Skeletal muscle cell (primary cell): ENCODE measurements at places on chromosomes 2 and 18.

DNA sequence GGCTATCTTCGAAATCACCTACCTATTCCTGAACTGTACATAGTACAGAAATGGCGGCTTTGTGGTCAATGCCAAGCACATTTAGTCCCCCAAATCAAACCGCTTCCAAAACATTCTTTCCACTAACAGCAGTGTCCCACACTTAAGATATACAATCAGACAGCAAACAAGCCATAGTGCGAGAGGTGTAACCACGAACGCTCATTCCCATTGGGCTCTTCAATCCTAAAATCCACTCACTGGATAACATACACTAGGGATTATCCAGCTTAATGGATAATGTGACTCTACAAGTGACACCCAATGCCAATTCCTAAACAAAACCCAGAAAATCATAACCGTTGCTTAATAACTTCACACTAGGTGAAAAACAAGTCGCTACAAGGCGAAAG is 2.0 kb downstream of the XPO1 start:
- DNase-seq = no peak

GRCh38 chr2:238187618-238188548 is 15.6 kb downstream of the ILKAP start:
- DNase-seq = no peak

DNA sequence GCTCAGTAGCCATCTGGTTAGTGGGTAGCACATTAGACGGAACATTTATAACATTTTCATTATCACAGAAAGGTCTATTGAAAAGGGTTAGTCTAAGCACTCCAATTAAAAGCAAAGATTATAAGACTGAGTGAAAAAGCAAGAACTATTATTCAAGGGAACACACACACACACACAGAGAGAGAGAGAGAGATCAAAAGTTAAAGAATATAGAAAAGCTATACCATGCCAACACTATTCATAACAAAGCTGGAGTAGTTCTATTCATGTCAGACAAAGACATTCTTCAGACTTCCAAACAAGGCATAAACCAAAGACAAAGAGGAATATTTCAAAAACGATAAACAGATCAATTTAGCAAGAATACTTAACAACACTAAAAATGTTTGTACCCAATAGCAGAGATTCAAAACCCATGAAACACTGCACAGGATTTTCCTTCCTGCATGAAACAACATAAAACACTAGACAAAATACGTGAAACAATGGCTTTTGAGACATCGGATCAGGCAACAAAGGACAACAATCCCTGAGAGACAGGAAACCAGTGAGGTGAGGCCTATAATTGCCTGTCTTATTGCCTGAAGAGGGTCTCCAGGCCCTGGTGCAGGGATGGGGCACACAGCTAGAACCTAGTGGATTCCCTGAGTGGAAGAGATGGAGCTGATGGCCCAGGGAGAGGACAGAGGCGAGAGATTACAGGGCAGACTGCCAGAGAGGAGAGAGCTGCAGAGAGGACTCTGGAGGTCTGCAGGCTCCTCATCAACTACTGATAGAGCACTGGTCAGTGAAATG is 83.6 kb upstream of the NPAS2 start:
- no peak for DNase-seq

GRCh38 chr2:120368086-120368485 is 22.1 kb downstream of the INHBB start:
- no peak for DNase-seq

DNA sequence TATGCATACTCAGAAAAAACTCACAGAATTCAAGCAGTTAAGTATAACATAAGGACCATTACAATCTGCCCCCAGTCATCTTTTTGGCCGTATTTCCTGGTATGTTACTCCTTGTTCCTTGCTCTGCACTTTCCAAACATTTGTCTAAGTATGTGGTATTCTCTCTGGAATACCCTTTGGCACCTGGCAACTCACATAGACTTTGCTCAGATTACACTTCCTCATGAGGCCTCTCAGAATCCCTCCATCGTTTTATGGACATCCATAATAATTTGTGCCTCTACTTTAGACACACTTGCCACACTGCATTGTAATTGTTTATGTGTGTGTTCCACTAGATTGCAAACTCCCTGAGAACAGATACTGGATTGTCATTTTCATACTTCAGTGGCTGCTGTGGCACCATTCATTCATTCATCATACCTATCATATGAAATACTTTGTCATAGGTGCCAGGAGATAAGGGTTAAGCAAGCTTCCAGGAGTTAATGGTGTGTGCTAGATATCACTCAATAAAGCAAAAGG is 84.0 kb downstream of the HIBCH start:
- no peak for DNase-seq

GRCh38 chr2:98465456-98466226 is 21.0 kb downstream of the INPP4A start:
- no peak for DNase-seq

- no peak for DNase-seq
Observed at GRCh38 chr2:1045109-1045508, 94.5 kb downstream of the SNTG2 start.

- DNase-seq = no peak
Observed at GRCh38 chr2:222334914-222335313, 36.1 kb upstream of the PAX3 start.

- no peak for DNase-seq
Observed at GRCh38 chr2:46327627-46328026, 30.4 kb downstream of the EPAS1 start.

- DNase-seq = peak; percentile 63
Observed at GRCh38 chr18:61743775-61744531, 148.9 kb downstream of the RNF152 start.

DNA sequence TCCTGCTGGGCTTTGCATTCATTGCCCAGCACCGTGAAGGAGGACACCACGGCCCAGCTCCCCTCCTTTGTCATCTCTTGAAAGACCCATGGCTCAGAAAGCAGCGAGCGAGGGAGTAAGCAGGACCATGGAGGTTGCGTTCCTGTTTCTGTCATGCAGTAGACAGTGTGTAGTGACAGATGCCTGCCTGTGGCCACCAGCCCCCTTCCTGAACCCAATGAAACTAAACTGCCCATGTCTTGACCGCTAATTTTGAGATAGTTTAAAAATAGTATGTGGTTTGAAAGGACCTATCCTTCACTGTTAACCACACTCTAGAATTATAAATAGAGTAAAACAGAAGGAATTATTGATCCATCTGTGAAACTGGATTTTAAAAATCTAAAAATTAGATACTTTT is 88.2 kb downstream of the ASAP2 start:
- DNase-seq = no peak

DNA sequence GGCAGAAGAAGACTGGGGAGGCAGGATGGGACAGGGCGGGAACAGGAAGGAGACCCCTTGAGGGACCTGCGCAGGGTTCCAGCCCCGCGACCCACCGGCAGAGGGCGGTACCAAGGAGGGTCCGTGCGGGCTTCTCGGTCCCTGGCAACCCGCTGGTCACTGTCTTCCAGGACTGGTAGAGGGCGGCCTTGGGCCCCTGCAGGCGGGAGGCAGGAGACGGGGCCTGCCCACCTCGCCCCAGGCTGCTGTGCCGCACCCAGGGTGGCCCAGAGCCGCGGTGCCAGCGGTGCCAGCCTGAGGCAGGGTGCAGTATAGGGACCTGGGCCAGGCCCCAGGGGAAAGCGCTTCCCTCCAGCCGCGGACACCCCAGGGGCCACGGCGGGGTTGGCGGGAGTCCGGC is 34.5 kb downstream of the NEURL3 start:
- no peak for DNase-seq

DNA sequence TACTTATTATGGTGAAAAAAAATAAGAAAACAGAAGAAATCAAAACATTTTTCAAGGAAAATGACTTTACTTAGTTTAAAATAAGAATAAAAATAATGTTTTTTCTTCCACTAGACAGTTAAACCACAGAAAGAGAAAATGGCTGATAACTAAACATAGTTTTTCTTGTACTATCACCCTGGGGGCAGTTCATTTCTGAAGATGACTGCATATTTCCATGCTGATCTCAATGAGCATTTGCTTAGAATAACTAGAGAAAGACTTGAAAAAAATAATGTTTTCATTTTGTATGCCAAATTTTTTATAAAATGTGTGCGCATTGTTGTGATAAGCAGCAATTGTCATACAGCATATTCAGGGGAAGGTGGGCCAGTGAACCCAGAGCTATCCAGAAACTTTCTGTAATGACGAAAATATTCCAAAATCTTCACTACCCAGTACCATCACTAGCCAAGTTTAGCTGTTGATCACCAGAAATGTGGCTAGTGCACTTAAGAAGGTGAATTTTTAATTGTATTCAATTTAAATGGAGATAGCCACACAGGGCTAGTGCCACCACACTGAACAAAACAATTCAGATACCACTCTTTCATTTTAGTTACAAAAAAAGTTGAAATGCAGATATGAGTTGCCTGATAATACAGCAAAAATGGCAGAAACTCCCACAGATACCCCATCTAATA is 513.4 kb upstream of the NETO1 start:
- no peak for DNase-seq

DNA sequence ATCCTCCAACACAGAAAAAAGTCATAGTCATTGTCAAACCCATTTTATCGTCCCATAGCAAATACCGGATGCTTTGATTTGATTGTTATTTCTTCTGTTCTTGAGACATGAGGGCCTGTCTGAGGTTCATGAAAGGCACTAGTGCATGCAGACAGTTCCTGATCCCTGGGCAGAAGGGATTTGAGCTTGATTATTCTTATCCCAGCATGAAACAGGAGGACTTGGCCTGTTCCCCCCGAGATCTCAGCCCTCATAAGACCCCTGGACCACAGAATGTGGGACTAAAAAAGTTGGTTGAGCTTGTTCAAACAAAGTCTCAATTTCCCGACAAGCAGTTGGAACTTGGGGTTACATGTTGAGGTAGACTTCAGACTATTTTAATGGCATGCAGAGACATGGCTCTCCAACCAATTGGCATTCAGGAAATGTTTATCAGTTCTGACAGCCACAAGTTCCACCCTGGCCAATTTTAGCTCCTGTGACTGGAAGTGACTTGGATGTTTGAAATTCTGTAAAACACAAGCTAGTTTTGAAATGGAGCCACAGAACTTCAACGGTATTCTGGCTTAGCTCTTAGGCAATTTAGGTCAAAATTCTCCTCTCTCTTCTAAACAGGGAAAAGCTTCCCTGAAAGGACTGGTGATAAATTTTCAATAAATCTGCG is 366.9 kb upstream of the SLC14A2 start:
- DNase-seq = peak; percentile 31

DNA sequence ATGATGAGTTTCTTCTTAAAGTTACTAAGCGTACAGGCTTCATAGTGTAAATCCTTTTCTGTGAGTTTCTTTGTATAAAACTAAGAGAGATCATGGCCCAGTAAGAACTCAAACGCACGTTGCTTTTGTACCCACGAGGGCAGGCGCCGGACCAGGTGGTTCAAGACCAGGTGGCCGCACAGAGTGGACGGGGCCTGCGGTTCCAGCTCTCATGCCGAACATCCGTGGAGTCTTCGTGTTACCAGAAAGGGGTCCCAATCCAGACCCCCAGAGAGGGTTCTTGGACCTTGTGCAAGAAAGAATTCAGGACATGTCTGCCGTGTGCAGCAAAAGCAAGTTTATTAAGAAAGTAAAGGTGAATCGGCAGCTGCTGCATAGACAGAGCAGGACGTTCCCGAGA is 53.0 kb downstream of the KCNG2 start:
- DNase-seq = no peak

GRCh38 chr2:237449193-237449881 is 35.4 kb upstream of the COL6A3 start:
- DNase-seq = no peak

- no peak for DNase-seq
Observed at GRCh38 chr18:45280481-45281276, 334.6 kb upstream of the SLC14A2 start.

DNA sequence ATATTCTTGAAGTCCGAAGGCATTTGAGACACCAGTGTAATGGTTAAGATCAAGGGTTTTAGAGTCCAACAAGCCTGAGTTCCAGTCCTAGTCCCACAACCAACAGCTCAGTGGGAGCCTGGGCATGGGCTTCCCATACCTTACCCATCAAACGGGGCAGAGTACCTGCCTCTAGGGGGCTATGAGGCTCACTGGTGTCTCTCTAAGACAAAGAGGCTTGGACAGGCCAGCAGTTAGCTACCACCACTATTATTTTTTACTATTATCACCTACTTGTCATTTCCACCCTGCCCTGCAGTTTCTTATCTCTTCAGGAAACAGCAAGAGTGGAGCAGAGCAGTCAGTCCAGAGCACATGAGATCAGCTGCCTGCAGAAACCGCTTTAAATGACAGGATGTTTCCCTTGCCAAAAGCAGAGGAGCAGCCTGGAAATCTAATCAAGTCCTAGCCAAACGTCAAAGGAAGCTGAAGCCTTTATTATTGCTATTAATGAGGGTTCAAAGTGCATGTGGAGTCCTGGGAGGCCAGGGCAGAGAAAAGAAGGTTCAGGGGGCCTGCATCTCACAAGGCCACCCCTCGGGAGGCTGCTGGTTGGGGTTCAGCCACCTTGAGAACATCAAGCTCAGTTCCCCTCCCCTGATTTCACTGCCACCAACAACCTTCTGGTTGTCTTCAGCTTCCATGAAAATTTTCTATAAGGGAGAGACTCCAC is 66.6 kb downstream of the STPG4 start:
- no peak for DNase-seq

DNA sequence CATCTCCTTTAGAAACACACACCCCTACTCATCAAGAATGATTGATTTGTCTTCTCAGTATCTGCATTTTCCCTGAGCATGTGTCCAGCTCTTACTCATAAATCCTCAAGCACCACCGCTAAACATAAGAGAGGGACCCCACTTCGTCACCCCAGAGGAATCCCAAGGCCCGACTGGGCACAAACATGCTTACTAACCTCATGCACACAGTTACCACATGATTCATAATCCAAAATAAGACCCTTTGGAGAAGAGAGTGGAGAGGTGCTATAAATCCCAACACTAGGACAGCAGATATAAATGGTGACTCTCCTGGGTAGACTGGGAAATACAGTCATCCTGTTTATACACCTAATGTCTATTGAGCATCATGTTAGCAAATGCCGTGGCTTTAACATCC is 843.2 kb upstream of the ID2 start:
- no peak for DNase-seq

DNA sequence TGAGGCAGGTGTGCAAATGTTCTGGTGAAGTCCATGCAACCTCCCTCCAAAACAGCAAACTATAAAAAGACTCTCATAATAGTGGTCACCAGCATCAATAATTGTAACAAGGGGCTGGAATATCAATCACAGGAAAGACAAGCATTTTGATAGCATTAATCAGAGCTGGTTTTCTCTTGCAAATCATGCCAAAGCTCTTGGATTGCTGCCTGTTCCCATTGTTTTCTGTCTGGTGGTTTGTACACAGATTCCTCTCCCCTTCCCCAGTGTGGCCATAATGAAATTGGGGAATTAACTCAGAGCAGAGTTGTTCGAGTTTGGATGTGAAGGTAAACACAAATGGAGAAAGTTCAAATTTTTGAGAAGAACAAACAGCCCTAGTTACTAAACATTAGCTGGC is 134.2 kb downstream of the CDCA7 start:
- DNase-seq = no peak

DNA sequence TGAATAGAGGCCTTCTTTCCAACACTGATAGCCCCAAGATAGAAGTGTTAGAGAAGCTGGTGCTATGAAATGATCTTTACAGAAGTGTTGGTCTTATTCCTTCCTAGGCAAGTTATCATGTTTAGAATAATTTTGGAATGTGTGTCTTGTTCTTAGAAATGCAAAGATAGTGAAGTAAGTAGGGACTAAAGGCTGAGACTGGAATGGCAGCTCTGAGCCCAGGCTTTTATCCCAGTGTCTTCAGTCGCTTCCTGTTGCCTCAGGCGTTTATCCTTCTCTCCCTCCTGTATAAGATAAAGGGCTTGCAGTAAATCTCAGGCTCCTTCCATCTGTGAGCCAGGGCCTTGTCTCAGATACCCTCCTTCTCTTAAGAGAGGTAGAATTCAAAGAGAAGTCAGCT is 218.1 kb downstream of the TPGS2 start:
- DNase-seq = no peak

- DNase-seq = no peak
Observed at GRCh38 chr18:3709205-3709604, 259.2 kb downstream of the TGIF1 start.
